ENCODE measurements at places on chromosomes 7 and 10. TPM values are rescaled to one million over a fixed set of nuclear protein-coding genes. Genes with fewer than 3 reads are reported as not detected.

GRCh38 chr7:82605247-82605864, 161.8 kb upstream of the CACNA2D1 start:
- DNase-seq = no peak

GRCh38 chr7:27774717-27775328, 34.9 kb downstream of the TAX1BP1 start:
- DNase-seq = peak; percentile 25

DNA sequence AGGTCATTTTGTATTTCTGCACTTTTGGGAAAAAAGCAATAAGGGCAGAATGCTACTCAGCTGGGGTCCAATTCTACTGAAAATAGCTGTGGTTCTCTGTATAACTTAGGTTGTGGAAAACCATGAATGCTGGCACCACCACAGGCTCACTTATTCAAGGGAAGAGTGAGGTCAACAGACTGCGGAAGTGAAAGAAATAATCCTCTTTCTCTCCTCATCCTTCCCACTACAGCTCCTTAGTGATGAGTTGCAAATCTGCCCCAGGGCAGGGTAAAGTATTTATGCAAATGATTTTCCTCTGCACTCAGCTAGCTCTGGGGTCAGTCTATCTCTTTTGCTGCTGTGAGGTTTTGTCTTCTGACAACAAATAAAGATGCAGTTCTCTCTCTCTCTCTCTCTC, 74.1 kb upstream of the PTPRZ1 start:
- no peak for DNase-seq

GRCh38 chr7:28106321-28106829, 74.2 kb downstream of the JAZF1 start:
- DNase-seq = no peak

DNA sequence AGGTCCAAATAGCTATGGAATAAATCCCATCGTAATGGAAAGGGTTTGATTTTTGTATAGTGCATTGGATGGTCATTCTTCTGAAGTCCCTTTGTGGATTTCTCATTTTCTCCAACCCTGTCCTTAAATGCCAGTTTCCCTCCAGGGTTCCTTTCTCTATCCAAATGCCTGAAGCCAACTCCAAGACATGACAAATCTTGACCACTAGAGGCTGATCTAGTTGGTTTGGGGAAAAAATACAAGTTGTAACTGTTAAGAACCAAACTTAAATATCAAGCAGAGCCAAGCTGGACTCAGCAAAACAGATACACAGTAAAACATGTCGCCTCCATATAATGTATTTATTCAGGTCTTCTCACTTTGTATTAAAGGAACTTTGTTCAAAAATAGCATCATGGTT, 28.7 kb downstream of the FRMD4A start:
- DNase-seq = no peak

Gene LEP
- not detected for total RNA-seq

Gene STAG3
- 0.90 TPM for total RNA-seq

All from urinary bladder (tissue), 4 donors.